ENCODE measurements at places on chromosomes 12 and 14.

DNA sequence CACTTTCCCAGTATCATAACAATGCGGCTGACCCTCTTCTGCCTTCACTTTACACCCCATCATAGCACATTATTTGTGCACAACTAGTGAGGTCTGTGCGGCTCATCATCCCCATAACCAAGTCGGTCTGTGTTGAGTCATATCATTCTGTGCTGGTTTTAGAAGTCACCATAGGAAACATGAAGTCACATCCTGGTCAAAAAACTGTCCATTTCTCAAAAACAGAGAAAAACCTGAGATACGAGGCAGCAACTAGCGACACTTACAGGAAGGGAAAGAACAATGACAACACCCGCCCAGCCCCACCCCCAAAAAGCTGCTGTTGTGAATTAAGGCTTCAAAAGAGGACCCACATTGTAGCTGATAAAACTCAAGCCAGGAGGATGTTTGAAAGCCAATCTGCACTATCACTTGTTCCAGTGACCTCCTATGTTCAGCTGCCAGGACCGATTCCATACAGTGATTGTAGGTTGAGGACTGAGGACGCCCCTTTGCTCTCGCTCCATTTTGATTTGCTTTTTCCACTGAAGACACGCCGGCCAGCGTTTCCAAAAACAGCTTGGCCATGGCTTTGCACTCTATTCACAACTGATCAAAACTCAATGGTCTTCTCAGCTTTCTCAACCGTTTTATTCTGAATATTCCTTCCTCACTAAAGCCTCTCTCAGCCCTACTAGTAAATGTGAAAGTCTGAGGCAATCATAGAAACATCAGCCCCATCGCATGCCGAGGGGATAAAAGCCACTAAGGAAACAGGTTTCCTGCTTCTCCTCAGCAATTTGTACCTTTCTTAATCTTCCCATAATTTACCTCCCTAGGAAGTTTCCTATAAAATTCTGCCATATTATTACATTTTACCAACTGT lies 87.5 kb downstream of the DUSP16 start:
- DNase-seq: no peak

DNA sequence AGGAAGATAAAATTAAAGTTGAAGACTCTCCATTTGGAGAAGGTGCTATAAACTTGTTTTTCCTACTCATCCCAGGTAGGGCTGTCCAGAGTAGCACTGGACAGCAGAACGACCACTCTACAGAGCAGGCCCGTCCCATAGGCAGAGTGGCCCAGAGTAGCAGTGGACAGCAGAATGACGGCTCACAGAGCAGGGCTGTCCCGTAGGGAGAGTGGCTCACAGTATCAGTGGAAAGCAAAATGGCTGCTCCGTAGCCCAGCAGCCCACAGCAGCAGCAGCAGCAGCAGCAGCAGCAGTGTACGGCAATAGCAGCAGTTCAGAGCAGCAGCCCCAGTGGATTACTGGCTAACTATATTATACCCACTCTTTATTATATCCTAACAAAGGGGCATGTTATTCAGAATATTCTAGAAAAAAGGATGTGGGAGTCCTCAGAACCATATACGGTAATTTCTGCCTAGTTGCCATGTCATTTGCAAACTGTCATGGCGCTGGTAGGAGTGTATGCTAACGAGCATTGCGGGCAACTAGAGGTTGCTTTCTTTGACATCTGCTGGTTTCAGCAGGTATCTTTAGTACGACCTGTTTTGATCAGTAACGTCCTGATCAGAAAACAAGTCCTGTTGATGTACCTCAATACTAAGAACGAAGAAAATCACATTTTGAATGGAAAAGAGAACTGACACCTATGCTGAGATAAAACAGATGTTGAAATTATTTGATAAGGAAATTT lies 567.3 kb downstream of the SLC16A7 start:
- no peak for DNase-seq

DNA sequence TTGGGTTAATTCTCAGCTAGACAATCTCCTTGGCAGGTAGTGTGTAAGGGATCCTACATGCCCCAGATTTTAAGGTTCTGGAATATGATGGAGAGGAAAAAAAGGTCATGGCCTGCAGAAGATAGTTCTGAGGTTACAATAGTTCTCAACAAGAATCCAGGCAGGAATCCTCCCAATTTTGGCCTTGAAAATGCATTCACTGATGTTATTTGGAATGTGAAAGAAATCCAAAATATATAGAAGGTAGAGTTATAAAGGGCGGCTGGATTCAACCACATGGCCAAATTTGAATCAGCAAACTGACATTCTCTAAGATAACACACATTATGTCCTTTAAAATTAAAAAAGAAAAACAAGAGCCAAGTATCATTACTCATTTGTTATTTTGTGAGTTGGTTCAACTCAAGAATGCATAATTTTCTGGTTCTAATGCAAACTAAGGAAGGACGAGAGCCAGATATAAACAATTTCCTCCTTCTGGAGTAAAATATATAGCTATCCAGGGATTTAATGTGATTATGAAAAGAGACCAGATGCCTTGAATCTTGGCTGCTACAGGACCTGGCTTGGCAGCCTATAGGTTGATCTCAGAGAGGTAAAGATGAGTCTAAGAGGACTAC lies 177.0 kb upstream of the G2E3 start:
- no peak for DNase-seq

- DNase-seq: no peak
Measured at GRCh38 chr12:99390707-99391106, 256.8 kb upstream of the GARIN6 start.

GRCh38 chr12:104928036-104928745 lies 29.9 kb downstream of the SLC41A2 start:
- no peak for DNase-seq

GRCh38 chr14:50924843-50925242 lies 19.4 kb downstream of the PYGL start:
- no peak for DNase-seq

DNA sequence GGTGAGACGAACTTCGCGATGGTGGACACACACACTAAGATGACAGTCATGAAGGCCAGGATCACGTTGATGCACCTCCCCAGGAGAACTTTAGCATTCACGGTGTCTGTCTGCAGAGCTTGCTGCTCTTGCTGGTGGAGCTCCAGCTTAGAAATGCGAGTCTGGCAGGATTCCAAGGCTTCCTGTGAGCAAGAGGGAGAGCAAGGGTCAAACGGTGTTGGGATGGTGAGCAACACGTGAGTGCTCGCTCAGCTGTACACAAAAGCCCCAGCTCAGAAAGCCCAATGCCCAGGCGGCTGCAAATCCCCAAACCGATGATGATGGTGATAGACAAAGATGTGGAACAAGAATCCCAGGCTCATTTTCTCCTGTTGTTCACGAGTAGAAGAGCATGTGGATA lies 78.8 kb downstream of the TMCC3 start:
- no peak for DNase-seq

- DNase-seq: no peak
Measured at GRCh38 chr12:12357719-12358461, 1.0 kb downstream of the BORCS5 start.

- DNase-seq: no peak
Measured at GRCh38 chr12:122062832-122063693, 15.5 kb upstream of the MLXIP start.

GRCh38 chr12:111606767-111607230 lies 7.7 kb upstream of the ATXN2 start:
- no peak for DNase-seq

- DNase-seq: no peak
Measured at GRCh38 chr12:71456990-71457389, 17.4 kb downstream of the LGR5 start.

DNA sequence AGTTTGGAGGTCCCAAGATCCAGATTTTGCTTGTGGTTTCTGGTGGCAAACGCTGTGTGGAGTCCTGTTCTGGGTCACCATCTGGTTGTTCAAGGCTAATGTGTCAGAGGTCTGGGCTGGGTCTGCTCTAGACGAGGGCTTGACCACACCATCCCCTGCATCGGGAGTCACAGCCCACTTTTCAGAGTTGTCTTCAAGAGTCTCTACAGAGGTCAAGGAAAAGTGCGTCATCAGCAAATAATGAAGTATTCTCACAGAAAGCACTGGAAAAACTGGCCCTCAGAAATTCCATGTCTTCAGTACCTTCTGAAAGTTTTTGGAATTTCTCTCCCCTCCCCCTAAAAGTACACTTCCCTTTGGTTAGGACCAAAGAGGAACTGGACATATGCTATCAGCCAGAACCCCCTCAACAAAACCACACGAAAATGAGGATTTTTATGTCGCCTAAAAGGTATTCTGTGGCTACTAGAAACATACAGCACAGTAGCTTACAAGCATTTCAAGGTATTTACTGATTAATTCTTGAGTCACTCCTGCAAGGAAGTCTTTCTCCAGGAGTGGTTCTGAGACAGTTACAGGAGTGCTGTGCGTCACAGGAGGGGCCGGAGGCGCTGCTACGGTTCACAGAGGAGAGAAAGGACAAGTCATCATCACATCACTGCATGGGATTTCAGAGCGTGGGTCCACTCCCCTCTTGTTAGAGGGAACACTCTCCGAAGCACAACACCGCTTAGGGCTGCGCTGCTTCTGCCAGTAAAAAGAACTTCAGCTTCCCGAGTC lies 35.4 kb downstream of the RAD52 start:
- DNase-seq: no peak

GRCh38 chr12:63308671-63309070 lies 157.7 kb upstream of the AVPR1A start:
- DNase-seq: no peak

DNA sequence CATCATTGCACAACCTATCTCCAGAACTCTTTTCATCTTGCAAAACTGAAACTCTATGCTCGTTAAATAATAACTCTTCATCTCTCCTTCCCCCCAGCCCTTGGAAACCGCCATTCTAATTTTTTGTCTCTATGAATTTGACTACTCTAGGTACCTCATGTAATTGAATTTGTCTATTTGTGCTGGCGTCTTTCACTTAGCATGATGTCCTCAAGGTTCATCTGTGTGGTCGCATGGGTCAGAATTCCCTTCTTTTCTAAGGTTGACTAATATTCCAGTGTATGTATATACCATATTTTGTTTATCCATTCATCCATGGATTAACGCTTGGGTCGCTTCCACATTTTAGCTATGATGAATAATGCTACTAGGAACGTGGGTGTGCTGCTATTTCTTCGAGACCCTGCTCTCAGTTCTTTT lies 80.1 kb downstream of the PLXNC1 start:
- DNase-seq: no peak

DNA sequence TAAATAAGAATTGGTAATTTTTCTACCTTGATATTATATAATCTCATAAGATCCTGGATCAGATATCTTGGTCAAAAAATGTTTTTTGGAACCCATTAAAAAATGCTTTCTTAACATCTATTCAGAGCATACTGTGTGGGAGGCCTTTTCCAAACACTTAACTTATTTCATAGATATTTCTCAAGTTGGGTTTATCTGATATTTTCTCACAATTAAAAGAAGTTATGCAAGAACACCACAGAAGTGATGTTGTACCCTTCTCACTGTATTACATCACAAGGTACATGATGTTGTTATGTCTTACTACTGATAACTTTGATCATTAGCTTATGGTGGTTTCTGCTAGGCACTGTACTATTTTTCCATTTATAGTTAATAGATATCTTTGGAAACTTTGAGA lies 23.4 kb upstream of the PRPF39 start:
- DNase-seq: no peak

All from activated CD8-positive, alpha-beta memory T cell treated with anti-CD3 and anti-CD28 coated beads, Interleukin-2, amount 50 U/mL, for 4 hours (primary cell).